ENCODE measurements at places on chromosomes 3 and 15.

DNA sequence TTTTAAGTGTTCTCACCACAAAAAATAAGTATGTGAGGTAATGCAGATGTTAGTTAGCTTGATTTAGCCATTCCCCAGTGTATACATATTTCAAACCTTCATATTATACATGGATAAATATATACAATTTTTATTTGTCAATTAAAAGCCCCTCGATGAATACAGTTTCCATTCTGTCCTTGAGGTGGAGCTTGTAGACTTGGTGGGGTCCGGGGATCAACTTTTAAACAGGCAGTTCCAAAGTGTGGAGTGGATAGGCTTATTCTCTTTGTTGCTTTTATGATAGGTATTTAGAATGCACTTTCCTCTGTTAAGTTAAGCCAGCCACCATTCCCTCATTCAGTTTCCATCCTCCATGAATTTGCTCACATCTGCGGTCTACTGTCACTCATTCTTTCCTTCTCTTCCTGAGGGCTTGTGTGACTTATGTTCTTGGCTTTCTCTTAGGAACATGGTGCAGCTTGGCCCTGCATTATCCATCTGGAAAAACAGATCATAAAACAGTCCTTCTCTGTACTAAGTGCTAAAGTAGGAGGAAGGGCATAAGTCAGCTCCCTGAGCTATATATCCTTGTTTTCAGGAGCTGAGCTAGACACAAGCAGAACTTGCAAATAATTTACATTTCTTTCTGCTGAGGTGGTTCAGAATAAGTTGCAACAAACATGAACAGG, 149.1 kb downstream of the NFKBIZ start:
- no peak for DNase-seq

DNA sequence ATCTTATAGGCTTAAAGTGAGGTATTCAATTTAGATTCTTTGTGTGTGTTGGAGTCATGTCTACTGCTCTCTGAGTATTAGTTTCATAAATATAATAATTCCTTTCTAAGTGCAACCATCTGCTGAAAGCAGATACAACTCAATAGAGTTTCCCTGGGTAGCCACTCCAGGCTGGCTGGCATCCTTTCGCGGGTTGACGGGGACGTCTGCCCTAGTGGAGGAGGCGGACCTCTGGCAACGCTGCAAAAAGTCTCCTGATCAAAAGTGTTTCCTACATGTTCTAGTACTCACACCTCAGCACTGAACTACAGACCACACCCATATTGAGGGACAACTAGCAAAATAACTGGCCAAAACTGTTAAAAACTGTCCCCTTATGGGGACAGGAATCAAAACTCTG, 2.5 kb downstream of the MOBP start:
- DNase-seq = no peak

- DNase-seq = no peak
Measured at GRCh38 chr3:79310016-79310415, 457.8 kb downstream of the ROBO1 start.

GRCh38 chr3:183381179-183381578, 47.2 kb downstream of the MCF2L2 start:
- DNase-seq = peak; percentile 89
